ENCODE measurements at places on chromosomes 7 and 10.
A peak's percentile ranks its signal among the peaks of the same experiment; 100 is the strongest.

DNA sequence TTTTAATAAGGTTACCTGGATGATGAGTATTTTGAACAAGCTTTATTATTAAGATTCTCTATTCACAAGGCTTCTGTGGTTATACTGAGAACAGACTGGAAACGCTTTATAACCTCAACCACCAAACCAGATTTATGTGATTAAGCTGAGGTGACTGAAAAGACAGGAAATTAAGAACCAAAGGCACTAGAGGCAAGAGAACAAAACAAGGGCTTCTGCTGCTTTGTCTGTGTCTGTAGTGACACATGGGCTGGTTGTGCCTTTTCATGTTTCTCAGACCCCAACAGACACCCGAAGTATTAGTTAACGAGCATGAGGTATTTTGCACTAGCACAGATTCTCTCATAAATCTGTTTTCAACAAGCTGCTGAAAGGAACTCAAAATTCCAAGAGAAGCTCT is 64.4 kb downstream of the RAPGEF5 start:
- DNase-seq = no peak

DNA sequence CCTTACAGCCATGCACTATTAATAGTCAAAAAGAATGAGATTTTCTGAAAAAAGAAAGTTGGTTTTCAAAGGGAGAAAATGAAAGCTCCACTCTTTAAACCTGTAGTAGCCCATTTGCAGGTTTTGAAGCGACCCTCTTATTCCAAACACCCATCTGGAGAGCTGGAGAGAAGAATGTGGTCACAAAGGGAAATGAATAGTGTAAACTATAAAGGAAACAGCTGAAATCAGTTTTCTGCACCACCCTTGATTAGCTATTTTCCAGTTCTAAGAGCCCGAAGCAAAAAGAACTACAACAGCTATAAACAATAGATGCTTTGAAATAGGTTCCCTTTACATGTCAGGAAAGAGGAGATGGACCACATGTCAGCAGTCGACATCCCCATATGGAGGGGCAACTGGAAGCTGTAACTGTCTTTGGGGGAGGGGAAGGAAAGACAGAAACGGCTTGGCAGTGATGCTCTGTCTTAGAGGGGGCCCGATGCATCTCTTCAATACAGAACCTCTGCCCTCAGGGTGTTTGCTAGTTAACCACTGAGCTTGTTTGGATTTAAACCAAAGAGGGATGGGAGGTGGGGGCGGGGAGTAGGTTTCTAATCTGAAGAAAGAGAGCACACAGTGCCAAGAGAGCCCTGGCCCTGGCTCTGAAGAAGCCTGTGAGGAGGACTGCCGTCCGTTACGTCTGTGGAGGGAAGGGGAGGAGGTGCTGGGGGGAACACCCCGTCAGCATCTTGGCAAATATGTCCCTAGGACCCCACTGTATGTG is 55.3 kb downstream of the CPVL start:
- no peak for DNase-seq

GRCh38 chr10:114825513-114826253 is 4.1 kb downstream of the FHIP2A start:
- DNase-seq = no peak

- no peak for DNase-seq
These were observed 3.3 kb downstream of the TMEM229A start for GRCh38 chr7:124029396-124030188.

DNA sequence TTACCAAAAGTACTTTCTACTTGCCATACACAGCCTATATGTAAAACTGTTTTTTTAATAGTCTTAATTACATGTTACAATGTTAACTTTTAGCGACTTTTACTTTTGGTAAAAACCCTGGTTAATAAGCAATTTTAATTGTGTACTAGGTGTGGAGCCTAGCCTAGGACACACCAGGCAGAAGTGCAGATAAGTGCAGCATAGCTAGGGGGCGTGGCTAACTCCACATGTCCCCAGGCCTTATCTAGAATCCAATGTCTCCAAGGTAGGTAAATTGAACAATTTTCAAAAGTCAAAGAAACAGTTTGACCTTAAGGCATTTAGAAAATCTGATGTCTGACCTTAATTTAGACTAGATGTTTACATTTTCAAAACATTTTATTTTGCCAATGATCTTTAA is 858.7 kb downstream of the CCSER2 start:
- no peak for DNase-seq

- no peak for DNase-seq
These were observed 18.5 kb upstream of the TNS3 start for GRCh38 chr7:47600199-47601118.

DNA sequence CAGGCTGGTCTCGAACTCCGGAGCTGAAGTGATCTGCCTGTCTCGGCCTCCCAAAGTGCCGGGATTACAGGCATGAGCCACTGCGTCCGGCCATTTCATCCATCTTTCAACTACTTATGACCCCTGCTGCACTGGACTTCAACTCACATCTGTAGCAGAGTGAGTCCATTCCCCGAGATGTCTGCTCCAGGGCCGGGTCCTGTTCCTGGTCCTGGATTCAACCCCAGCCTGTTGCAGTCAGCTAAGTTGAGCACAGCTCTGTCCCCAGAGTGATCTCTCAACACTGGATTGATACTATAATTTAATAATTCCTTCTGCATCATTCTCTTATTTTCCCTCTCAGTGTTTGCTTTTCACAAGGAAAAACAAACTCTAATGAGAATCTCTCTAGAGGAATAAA is 25.8 kb downstream of the PRTFDC1 start:
- no peak for DNase-seq

DNA sequence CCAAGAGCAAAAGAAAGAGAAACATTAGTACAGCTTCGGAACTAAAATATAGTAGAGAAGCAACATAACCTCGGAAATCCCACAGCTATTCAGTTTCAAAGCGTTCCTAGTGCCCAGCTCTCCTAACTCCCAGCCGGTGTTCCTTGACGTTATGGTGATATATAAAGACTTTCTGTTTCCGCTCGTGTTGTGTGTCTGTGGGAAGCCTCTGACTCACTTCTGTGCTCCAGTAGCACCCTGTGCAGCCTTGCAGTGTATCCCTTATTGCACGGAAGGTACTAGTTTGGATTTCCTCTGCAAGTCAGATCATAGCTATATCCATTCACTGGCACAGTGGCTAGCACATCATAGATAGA is 535 bp downstream of the ASAH2B start:
- no peak for DNase-seq

- no peak for DNase-seq
These were observed 229.7 kb upstream of the NFE2L3 start for GRCh38 chr7:25922296-25922695.

GRCh38 chr10:72883861-72884260 is 9.7 kb upstream of the OIT3 start:
- no peak for DNase-seq

DNA sequence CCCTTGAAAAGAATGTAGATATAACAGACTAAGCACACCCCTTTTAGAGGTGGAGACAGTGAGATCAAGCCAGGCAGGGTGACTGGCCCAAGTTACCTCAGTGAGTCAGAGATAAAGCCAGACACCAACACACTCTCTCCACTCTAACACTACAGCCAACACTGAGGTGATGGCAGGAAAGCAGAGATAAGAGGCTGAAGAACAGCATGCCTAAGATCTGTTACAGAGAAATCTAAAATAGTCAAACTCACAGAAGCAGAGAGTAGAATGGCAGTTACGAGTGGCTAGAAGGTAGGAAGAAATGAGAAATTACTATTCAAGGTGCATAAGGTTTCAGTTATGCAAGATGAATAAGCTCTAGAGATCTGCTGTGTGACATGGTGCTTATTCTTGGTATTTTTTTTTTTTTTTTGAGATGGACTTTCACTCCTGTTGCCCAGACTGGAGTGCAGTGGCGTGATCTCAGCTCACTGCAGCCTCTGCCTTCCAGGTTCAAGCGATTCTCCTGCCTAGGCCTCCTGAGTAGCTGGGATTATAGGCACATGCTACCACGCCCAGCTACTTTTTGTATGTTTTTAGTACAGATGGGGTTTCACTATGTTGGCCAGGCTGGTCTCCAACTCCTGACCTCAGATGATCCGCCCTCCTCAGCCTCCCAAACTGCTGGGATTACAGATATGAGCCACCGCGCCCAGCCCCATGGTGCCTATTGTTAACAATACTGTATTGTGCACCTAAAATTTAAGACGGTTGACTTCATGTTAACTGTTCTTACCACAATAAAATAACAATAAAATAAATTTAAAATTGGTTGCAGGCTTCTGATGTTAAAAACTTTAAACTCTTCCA is 28.7 kb downstream of the ICA1 start:
- no peak for DNase-seq

GRCh38 chr10:132904181-132904813 is 38.1 kb downstream of the CFAP46 start:
- DNase-seq = no peak

DNA sequence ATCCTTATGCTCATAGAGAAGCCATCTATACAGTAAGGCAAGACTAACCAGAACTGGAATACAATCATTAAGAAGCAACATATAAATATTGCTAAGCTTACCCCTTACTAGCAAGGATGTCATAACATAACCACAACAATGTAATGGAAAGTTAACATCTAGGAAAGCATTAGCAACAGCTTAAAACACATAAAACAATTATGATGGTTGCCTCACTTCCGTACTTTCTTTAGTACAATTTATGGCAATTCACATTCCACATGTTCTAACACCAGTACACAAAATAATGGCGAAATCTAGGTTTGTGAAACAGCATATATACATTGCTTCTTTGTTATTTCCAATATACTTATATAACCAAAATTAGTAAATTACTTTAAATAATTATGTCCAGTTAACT is 195.0 kb downstream of the AHR start:
- no peak for DNase-seq

DNA sequence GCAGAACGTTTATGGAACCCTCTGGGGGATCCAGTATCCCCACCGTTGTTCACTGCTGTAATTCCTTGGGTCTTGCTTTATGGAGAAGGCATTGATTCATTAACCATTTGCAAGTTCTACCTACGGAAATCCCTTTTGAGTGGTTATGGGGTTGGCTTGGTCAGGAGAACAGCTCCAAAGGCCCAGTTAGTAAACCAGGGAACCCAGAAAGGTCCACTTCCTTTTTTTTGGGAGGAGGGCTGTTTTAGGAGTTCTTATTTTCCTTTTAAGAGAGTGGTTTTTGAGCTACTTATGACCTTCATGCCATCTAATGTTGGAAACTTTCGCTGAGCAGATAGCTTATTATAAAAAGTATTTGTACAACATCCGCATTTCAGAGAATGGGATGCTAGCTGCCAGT is 1.3 kb downstream of the POR start:
- DNase-seq = no peak

DNA sequence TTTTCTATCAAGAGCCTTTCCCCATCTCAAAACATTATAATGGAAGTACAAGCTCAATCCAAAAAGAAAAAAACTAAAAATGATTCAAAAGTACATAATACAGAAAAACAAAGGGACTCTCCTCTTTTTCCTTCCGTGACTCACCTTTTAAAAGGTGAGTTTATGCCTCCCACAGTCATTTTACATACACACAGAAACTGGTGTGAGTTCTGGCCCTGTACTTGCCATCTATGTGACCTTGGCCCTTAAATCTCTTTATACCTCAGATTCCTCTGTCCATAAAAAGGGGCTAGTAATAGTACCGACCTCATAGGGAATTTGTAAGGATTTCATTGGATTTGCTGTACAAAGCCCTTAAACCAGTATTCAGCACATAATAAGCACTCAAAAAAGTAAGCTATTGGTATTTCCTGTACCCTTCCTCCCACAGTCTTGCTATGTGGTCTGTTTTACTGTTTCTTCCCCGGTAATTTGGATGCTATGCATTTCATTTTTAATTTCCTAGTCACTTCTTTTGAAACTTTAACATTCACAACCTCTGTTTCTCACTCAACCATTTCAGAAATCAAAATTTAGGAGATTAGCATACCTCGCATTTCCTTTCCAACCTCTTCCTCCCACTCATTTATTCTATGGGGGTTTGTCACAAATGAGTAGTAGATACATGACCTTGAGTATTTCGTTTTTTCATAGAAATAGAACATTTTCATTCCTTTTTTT is 39.0 kb downstream of the STK17A start:
- no peak for DNase-seq

- no peak for DNase-seq
These were observed 1.8 kb downstream of the PFKP start for GRCh38 chr10:3068968-3069737.

DNA sequence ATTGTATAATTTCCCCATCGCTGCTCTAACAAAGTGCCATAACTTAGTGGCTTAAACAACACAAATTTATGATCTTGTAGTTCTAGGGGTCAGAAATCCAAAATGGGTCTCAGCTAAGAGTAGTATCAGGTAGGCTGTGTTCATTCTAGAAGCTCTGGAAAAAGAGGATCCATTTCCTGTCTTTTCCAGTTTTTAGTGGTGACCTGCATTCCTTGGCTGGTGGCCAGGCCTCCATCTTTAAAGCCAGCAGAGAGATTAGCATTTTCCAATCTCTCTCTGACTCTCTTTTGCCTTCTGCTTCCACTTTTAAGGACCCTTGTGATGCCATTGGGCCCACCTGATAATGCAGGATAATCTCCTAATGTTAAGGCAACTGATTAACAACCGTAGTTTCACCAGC is 41.0 kb upstream of the C10orf120 start:
- no peak for DNase-seq

- peak; percentile 81 for DNase-seq
These were observed 1.3 kb upstream of the KIF11 start for GRCh38 chr10:92591550-92592022.

DNA sequence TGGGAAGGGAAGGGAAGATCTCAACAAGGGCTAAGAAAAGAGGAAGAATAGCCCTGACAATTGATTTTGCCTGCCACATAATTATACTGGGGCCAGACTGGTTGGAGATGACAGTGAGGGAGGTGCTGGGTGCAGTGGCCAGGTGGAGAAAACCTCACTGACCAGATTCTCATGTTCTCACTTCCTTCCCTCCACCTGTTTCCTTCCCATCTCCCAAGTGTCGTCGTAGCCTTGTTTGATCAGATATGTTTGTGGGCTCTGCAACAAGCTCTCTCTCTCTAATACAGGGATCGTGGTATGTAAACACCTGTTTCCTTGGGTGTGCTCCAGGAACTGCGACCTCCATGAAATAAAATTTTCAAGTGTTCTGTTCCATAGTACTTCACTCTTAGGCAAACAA is 60.2 kb downstream of the VCL start:
- peak; percentile 8 for DNase-seq

DNA sequence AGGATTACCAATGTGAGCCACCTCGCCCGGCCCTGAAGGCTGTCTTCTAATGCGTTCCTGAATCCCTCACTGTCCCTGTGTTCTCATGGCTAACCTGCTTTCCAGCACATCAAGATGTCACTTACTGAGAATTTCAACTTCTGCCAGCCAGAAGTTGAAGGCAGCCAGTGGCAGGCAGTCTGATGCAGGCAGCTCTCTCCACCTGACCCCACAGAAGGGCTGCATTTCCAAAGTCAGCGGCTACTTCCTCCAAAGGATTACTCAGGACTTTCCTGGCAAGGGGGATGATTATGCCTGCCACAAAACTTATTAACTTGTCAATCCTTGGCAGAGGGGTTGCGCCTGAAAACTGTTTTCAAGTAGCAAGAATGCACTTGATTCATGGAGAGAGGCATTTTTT is 1219.4 kb downstream of the TYW1 start:
- no peak for DNase-seq

DNA sequence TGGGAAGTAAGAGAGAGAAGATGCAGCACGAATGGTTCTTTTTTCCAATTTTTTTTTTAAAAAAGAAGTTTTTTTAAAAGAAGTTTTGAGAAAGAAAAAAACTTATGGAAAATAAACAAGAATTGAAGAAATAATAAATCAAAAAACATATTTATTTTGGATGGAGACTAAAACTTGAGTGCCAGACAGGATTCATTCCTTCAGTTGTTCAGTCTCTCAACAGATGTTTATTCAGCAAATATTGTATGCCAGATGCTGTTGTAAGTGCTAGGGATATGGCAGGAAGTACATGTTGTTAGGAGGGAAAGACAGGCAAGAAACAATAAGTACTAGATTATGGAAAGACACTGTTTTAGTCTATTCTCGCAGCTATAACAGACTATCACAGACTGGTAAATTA is 750.7 kb upstream of the PHF14 start:
- DNase-seq = no peak
